ENCODE measurements at places on chromosomes 1 and 21.

GRCh38 chr1:30487042-30487441, 236.3 kb downstream of the MATN1 start:
- no peak for DNase-seq

DNA sequence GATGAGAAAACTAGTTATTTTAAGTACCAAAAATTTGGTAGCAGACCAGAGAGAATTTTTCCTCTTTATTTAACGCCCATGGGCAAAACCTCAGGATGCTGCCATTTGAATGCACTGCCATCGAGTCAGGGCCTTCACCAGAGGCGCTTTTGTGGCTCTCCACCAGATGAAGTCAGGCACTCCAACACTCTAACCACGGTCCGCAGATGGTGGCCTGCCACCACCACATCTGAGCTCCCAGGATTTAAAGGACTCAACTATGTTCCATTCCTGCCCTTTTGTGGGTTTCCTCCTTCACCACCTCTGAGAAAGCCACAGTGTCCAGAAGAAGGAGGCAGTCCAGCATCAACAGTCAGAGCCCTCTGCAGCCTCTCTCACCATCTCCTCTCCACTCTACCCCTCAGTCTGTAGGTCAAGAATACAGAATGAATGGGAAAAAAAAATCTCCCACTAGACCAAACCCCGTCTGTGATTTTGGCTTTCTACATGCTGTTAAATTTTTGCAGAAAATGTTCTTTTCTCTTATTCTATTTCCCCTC, 647.4 kb downstream of the USP25 start:
- DNase-seq = no peak

DNA sequence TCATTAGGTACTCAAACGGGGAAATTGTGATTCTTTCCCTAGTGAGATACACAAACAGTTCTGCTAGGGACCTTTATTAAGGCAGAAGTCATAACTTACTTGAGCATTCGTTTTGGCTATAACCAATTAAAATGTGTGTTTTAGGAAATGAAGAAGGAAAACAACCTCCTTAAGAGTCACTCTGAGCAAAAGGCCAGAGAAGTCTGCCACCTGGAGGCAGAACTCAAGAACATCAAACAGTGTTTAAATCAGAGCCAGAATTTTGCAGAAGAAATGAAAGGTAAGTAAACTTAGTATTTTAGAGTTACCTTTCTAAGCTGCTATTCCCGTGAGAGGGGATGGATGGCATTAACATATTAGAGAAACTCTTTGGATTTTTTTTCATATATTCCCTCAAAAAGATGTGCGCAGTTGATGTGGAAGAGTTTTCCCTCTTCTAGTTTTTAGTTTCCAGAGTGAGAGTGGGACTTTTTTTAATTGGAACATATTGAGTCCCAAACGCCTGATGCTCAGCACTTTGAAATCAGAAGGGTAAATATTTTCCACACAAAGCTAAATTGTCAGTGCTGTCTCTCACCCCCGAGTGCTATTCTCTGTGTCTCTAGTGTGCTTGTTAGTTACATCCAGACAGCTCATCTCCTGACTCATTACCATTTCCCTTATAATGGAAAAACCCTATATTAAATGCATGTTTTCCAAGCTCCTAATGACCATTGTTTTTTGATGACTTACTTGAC, 34.9 kb downstream of the CENPF start:
- no peak for DNase-seq

- DNase-seq = no peak
Observed at GRCh38 chr1:221271701-221272100, 392.5 kb downstream of the HLX start.

DNA sequence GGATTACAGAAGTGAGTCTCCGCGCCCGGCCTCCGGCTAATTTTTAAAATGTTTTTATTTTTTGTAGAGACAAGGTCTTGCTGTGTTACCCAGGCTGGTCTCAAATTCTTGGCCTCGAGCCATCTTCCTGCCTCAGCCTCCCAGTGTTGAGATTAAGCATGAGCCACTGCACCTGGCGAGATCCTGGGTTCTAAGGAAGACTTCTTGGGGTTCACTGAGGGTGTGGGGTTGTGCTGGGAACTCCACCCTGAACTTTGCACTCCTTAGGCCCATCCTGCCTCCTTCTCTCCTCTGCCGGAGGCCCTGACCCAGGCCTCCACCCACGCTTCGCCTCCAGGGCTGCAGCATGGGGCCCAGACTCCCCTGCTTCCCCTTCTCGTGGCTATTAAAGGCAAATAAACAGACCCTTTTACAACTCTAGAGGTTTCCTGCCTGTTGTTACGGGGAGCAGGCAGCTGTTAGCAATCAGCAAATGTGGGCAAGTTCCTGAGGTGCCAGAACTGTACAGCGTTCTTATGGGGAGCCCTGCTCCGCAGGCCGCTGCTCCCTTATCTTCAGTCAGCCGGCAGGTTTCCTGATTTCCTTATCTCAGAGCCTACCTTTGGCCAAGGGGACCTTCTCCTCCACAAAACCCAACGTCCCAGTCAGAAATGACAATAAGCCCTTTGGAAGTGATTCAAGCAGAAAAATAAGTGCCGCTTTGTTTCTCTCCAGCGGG, 41.0 kb upstream of the LIN9 start:
- DNase-seq = no peak

GRCh38 chr1:239733995-239734394, 347.6 kb downstream of the CHRM3 start:
- DNase-seq = no peak

DNA sequence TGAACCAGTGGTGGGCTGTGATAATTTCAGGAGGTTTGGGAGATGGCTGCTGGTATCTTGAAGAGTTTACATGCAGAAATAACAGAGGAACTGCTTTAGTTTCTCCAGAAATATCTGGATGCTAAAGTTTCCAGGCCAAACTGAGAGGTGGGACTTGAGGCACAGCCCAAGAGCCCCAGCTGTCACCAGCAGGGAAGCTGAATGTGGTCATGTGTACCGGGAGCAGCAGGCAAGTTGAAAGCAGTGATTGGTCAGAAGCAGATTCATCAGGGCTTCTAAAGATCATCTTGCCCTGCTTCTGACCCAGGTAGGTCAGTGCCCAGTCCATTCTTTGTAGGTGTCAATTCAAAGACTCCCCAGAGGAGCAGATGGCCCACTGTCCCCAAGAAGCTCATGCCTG, 7.9 kb upstream of the RPTN start:
- DNase-seq = no peak

- no peak for DNase-seq
Observed at GRCh38 chr1:199272628-199273086, 633.8 kb downstream of the PTPRC start.

GRCh38 chr1:108801101-108801500, 54.6 kb downstream of the STXBP3 start:
- no peak for DNase-seq

- no peak for DNase-seq
Observed at GRCh38 chr1:203271018-203271743, 34.1 kb upstream of the BTG2 start.

- DNase-seq = no peak
Observed at GRCh38 chr21:33977721-33978369, 62.2 kb upstream of the ATP5PO start.

GRCh38 chr1:57748719-57749118, 324.9 kb upstream of the DAB1 start:
- DNase-seq = no peak

Data from amygdala (tissue), 56 donors.